ENCODE measurements at places on chromosomes 16 and 17.
A peak's percentile ranks its signal among the peaks of the same experiment; 100 is the strongest.

GRCh38 chr17:65936013-65936412, 255.9 kb downstream of the CEP112 start:
- no peak for DNase-seq

DNA sequence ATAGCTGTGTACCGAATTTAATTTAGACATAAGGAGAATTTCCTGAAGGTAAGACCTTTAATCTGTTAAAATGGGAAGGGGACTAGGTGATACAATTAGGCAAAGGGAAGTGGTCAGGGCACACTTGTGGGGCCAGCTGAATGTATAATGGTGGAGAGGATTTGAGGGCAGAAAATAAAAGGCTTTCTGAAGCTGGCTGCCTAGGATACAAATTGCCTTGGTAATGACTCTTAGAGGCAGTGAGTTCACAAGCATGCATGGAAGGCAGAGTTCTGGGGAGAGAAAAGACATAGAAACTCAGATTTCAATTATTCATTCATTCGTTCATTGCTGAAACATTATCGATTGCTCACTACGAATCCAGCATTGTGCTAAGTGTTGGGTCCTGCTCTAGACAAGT, 12.4 kb upstream of the NFAT5 start:
- DNase-seq: no peak

- DNase-seq: no peak
These were observed 8.7 kb downstream of the CACNG5 start for GRCh38 chr17:66843627-66844026.

- DNase-seq: no peak
These were observed 14.8 kb upstream of the GRIN2A start for GRCh38 chr16:10196999-10197398.

GRCh38 chr17:10757067-10757466, 27.2 kb upstream of the TMEM220 start:
- DNase-seq: no peak

DNA sequence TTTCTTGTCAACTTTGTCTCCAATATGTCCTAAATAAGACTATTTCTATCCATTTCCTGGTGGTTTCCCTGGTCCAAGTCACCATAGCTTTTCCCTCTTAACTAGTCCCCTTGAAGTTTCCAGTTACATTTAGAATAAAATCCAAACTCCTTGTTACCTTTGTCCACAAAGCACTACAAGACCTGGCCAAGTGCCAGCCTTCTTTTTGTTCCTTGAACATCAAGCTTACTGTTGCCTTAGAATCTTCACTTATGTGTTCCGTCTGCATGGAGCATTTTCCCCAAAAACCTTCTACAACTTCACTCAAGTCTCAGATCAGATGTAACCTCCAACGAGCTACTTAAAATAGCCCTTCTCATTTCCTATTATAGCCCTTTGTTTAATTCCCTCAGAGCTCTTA, 101.4 kb downstream of the ITFG1 start:
- no peak for DNase-seq

DNA sequence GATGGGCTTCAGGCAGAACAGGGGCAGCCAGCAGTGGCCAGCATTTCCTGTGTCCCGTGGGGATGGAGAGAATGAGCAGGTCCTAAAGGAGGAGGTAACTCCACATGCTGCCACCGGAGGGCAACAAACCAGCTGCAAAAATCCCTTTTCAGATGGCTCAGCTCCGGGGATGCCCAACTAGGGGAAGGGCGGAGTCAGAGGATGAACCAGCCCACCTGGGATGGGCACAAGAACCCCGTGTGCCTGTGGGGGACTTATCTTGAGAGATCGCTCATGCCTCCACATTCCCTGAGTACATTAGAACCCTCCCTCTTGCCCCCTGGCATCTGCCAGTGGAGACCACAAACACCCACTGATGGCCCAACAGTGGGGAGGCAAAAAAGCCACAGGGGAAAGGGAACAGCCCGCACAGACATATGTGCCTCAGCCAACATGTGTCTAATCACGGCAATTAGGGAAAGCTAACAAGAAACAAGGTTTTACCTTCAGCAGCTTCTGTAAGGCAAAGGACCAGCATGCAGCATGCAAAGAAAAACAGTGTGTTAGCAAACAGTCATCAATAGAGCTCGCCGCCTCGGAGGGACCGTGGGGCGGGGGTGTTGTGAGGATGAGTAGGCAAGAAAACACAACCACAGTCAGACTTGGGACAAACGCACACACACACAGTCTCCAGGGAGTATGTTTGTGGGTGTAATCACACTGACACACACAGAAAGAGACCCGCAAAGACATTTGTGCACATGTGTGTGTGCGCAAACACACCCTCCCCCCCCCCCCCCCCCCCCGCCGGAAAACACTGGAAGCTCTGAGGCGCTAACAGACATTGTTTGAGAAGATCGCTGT, 64.0 kb downstream of the MYO18A start:
- DNase-seq: no peak

- DNase-seq: no peak
These were observed 49.9 kb downstream of the RBFOX1 start for GRCh38 chr16:7382521-7382920.

DNA sequence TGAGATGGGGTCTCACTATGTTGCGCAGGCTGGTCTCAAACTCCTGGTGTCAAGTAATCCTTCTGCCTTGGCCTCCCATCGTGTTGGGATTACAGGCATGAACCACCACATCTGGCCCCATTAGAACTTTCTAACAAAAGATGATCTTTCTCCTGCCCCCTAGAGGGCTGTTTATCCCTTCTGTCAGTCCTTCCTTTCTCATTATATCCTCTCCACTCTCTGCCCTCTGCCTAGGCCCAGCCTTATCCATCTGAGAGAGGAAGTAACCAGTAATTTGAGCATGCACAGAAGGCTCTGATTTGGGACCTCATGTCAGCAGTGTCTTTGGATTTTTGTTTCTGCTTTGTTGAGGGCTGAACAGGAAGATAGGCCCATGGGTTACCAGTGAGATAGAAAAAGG, 4.4 kb upstream of the DHX40 start:
- no peak for DNase-seq

DNA sequence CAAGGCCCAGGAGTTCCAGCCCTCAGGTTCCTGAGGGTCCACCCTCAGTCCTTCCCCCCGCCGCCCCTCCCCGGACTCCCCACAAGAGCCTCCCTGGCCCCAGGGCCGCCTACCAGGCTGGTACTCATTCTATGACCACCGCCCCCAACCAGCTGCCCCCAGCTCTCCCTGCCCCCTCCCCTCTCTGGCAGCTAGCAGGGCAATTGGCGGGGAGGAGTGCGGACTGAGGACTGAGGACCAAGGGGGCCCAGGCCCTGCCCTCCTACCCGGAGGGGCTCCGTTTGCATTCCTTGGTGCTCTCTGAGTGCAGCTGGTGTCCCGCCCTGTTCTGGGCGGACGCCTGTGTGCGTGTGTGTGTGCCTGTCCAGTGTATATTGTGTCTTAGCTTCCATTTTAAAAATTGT, 19.1 kb downstream of the UNC13D start:
- peak; percentile 77 for DNase-seq

GRCh38 chr16:19232988-19233387, 52.5 kb upstream of the CLEC19A start:
- no peak for DNase-seq

DNA sequence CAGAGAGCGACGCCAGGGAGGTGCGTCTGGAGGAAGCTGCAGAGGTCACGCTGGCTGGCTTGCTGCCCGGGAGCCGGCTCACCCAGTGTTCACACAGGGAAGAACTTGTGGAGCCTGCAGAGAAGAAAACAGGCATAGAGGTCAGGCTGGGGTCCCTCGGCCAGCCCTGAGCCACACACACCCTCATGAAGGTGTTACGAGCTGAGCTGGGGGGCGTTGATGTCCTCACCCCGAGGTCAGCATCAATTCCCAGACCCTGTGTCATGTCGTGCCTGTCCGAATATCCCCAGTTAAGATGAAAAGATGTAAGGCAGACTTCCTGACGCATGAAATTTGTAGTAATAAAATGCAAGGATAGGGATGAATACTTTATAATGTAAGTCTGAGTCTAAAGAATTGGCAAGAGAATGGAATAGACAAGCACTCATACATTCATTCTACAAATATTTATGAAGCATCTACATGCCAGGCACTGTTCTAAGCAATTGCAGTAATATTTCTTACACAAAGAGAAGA, 77.1 kb downstream of the USP31 start:
- DNase-seq: peak; percentile 70

DNA sequence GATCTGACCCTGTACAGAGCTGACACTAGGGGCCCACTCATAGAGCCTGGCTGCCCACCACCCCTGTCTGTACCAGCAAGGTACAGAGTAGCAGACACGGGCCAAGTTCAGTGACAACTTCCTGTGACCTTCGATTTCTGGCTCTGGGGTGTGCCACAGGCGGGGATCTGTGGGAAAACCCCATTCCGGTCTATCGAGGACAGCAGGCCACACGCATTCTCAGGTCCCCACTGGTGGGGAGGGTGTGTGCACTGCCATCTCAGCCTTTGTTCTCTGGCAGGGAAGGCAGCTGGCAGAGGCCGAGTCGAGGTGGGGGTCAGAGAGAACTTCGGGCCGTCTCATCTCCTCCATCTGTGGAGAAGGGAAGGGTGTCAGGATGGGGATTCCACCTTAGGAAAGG, 10.0 kb downstream of the NLE1 start:
- DNase-seq: no peak

GRCh38 chr16:492211-492875, 35.2 kb upstream of the CAPN15 start:
- no peak for DNase-seq

DNA sequence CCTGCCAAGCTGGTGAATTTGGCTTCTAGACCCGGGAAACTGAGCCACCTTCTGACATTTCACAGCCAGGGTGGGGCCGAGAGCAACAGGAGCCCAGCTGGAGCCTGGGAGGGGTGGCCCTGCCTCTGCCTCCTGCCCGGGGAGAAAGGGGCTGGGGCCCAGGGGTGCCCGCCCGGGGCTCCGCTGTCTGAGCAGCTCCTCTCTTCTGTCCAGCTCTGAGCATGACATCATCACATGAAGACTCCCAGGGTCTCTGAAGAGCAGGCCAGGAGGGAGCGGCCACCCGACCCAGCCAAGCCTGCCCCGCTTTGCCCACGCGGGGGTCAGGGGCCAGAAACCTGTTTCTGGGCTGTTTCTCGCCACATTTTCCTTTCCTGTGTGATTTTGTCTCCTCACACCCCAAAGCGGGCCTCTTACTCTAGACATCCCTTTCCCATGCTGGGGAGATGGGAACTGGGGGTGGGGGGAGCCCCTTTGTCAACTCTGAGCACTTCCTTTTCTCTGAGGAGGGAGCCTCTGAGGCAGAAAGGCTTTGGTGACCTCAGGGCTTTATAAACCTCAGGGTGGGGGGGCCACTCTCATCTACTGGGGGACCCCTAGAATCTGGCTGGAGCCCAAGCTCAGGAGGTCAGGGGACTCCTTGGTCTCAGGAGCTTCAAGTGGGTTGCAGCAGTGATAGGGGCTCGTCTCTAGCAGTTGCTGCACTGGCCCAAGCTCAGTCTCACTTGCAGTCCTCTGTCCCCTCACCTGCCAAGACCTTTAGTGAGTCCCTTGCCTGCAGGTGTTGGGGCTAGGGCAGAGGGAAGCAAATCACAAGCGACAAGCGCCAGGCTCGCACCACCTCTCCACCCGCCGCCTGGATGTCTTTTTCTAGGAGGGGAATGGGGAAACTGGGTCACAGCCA, 7.6 kb downstream of the UBALD2 start:
- DNase-seq: no peak

- no peak for DNase-seq
These were observed 372.5 kb upstream of the CDH8 start for GRCh38 chr16:62408760-62409159.

DNA sequence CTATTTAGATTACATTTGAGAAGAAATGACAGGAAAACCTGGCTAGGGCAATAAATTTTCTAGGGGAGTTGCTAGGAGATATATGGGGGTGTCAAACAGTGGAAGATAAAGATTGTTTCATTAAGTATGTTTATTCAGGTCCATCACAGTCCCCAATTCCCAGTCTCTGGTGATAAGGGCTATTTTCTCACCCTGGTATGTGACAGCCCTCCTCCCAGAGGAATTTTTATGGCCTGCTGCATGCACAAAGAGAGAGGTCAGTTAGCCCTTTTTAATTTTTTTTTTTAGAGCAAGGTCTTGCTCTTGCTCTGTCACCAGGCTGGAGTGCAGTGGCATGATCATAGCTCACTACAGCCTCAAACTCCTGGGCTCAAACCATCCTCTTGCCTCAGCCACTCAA, 53.6 kb upstream of the ATF7IP2 start:
- no peak for DNase-seq

- DNase-seq: no peak
These were observed 13.7 kb downstream of the GUCY2D start for GRCh38 chr17:8015957-8016631.

GRCh38 chr17:72863526-72864211, 228.8 kb downstream of the SLC39A11 start:
- DNase-seq: no peak

DNA sequence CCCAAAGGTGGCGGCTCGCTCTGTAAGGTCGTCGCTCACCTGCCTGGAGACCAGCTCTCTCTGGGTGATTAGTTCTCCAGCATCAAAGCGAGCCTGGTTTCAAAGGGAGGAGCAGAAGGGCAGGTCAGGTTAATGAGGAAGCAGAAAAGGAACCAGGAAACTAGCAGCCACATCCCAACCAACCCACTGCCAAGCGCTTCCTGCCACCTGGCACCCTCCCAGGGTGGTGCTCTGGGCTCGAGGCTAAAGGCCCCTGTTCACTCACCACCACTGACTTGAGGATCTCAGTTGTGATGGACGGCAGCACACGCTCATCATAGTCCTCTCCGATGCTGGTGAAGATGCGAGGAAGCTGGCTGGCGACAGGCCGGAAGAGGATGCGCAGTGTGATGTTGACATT, 5.6 kb downstream of the PHB1 start:
- peak; percentile 40 for DNase-seq

DNA sequence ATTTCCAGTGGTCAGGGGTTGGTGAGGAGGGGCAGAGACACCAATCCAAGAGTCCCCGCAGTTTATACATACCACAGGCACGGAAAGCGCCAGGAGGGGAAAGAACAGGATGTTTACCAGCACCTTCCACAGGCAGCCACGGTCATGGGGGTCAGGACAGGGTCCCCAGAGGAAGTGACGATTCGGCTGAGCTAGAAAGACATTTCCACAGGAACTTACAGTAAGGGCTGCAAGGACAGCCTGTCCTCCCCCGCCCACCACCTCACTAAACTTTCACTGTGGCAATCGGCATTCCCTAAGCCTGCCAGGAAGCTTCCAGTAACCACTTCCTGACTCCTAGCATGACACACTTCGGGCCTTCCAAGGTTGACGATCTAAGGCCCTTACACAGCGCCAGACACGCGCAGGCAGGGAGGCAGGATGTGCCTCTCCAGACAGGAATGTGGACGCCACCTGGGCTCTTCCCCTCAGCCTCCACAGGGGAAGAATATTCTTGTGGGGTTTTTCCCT, 1.2 kb upstream of the MT2A start:
- DNase-seq: peak; percentile 96

All from suprapubic skin (tissue), 4 donors.